Psoas muscle (tissue), 8 donors: ENCODE measurements at places on chromosomes 2 and 18. TPM values are rescaled to one million over a fixed set of nuclear protein-coding genes. Genes with fewer than 3 reads are reported as not detected.

RNU2-63P gene
- polyA plus RNA-seq, result not detected

DYNAP gene
- not detected for polyA plus RNA-seq

DNA sequence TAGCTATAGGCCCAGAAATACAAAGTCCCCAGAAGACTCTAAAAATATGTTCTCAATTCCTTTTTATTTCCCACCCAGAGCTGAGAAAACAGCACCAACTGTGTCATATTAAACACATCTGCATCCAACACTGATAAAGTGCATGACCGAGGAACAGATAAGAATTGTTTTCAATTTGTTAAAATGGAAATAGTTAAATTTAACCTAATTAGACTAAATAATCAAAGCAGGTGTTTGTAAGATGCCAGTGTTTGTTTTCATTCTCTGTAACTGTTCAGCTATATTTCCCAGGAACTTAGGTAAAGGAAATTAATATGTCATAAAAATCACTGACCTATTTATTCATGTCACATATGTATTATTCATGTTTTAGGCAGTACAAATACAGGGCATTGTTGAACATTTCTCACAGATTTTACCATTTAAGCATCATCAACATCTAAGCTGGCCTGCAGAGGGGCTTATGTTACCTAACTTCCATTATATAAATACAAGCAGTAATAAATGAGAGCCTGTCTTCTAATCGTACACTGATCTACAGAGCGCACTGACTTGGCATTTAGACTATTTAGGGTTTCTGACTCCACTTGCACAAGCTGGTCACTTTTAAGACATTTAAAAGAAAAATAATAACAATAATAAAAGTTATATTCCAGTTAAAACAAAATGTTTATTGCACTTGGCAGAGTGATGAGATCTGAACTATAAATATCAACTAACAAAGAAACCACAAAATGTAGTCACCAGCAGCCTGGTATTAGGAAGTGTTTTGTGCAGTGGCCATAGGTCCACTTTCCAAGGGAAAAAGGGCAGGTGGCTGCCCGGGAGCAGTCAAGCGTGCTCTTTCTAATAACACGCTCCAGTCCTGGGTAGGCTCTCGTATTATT, 86.6 kb upstream of the ZFP36L2 start:
- DNase-seq, result no peak

- DNase-seq, result no peak
Measured at GRCh38 chr2:70116936-70117552, 29.8 kb downstream of the PCBP1 start.

GRCh38 chr18:32804134-32804888, 31.5 kb upstream of the KLHL14 start:
- DNase-seq, result no peak

DNA sequence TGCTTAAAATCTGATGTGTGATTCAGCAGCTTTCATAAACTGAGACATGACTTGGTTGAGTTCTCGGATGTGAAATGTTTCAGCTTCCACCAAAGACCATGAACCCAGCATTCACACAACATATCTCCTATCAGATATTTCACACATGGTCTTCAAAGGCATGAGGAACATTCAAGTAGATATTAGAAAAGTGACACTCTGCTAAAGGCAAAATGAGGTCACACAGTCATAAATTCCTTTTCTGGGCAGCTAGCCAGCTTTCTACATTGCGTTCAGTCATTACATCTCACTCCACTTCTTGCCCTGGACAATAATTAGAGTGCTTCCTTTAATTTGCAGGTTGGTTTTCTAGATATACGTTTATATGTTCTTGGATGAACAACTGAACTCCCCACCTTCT, 96.7 kb downstream of the GAREM1 start:
- no peak for DNase-seq
